ENCODE measurements at places on chromosomes 7 and 10.

- DNase-seq, result no peak
Measured at GRCh38 chr10:31124852-31125251, 93.2 kb upstream of the ZNF438 start.

GRCh38 chr10:131277278-131277677, 34.2 kb downstream of the TCERG1L start:
- DNase-seq, result no peak

DNA sequence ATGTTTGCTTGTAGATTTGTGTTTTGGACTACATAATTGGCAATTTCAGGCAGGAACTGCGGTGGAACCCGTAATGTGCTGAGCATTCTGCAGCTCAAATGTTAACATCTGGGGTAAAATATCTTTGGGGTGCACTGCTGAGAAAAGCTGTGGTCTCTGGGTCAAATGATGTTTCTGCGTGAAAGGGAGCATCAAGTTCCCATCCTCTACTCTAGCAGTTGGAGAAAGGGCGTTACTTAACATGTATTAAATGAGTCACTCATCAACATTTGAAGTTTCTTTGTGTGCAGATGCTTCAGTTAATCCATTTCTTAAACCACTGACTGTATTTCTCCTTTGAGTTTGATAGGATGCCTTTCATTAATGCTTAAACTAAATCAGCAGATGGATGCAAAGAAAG, 273.1 kb upstream of the PITRM1 start:
- no peak for DNase-seq

GRCh38 chr10:74683067-74683466, 143.3 kb upstream of the KAT6B start:
- DNase-seq, result no peak

- no peak for DNase-seq
Measured at GRCh38 chr10:6177880-6178281, 24.9 kb upstream of the PFKFB3 start.

DNA sequence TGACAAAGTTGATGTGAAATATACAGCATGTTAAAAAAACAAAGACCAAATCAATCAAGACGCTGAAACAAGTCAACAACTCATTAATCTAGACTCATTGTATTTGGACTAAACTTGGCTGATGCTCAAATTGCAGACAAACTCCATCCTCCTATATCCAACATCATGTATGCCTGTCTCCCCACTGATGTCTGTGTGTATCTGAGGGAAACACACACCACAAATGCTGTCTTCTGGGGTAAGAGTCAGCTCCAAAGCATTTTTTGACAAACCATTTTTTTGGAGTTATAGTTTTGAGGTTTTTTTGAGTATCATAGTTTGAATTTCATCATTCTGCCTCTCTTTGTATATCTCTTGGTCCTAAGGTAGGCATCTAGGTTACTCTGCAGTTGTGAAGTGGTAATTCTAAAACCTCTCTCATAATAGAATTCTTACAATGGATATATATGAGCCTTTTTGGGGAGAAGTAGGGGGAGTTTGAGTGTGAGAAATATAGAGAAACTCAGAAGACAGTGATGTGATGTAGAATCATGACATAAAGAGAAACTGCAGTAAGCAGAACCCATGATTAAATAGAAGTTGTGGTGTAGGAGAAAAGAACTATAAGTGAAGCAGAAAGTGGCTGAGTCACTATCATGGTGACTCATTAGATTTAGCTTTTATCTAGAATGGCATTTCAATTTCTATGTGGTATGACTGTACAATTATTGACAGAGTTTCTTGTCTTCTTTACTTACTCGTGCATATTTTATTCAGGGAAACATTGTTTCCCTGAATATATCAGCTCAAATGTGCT, 1531.1 kb upstream of the LRRTM3 start:
- no peak for DNase-seq
